ENCODE measurements at places on chromosomes 7 and 10. TPM values are rescaled to one million over a fixed set of nuclear protein-coding genes. Genes with fewer than 3 reads are reported as not detected.

The EGFR gene
- 78.3 TPM for total RNA-seq

The PIK3CG gene
- total RNA-seq = 15.7 TPM

The SFTPA1 gene
- total RNA-seq = 11,191 TPM

The AKR1E2 gene
- total RNA-seq = 10.0 TPM

Data from upper lobe of right lung (tissue), 1 donor.